Epithelial cell of proximal tubule (primary cell): ENCODE measurements at places on chromosomes 3 and 15.

- DNase-seq, result no peak
These were observed 12.1 kb downstream of the SLC24A5 start for GRCh38 chr15:48132874-48133273.

DNA sequence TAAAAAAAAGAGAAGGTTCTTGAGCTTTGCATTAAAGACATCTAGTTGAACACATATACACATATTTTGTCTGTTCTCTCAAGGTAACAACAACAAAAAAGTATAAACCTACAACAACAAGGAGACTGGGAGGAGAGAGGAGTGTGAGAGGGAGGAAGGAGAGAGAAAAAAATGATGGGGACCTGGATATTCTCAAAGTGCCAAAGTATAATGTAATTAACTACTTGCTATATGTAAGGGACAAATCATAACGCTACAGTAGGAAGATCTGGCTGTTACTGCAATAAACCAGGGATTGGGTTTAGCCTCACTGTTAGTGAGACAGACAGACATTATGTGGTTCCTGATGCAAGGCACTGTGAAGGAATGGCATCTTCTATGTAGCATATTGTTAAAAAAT is 14.2 kb upstream of the GABRR3 start:
- DNase-seq, result no peak

GRCh38 chr3:128556384-128556783 is 63.4 kb upstream of the GATA2 start:
- no peak for DNase-seq

DNA sequence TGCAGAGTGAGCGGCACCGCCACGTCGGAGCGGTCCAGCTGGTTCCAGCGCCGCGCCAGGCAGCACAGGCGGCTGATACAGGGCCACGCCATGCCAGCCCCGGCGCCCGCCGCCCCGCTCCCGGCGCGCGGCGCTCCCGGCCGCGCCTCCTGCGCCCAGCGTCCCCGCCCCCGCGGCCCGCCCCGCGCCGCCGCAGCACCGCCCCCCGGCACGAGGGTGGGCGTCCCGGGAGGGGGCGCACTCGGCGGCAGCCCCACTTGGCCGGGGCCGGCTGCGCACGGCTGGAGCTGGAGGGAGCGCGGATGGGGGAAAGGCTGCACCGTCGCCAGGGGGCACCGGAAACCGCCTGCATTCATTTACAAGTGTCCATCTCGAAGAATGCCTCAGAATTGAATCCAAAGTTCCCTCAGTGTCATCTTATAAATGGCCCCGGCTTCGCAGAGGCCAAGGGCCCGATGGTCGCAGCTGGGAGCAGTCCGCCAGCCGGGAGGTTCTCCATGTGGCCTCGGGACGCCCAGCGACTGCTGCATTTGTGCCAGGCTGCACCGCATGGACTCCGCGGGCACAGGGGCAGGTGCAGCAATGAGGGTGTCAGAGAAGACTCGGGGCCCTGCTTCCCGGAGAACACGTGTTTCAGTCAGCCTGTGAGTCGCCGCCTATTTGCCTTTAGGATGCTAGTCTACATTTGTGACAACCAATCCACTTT is at the start of gene MAP6D1:
Gene MAP6D1, minus strand, starts transcription at position 122 of the 706 bp plus-strand sequence. Its CDS starts 30 bp downstream, at position 92.
- no peak for DNase-seq

DNA sequence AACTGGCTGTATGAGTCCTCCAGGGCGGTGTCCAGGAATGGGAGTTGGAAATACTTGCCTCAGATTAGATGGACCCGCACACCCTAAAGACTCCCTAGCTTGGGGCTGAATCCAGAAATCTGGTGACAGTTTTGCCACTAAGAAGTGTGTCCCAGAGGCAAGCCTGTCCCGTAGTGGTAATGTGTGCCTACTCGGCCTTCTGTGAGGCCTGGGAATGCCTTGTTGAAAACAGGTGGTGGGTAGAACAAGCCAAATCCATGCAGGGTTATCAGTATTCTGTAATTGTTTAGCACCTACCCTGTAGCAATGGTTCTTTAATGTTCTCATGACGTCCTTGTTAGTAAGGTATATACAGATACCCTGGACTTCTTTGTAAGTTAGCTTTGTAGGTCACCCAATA is 1.6 kb downstream of the C3orf52 start:
- no peak for DNase-seq

DNA sequence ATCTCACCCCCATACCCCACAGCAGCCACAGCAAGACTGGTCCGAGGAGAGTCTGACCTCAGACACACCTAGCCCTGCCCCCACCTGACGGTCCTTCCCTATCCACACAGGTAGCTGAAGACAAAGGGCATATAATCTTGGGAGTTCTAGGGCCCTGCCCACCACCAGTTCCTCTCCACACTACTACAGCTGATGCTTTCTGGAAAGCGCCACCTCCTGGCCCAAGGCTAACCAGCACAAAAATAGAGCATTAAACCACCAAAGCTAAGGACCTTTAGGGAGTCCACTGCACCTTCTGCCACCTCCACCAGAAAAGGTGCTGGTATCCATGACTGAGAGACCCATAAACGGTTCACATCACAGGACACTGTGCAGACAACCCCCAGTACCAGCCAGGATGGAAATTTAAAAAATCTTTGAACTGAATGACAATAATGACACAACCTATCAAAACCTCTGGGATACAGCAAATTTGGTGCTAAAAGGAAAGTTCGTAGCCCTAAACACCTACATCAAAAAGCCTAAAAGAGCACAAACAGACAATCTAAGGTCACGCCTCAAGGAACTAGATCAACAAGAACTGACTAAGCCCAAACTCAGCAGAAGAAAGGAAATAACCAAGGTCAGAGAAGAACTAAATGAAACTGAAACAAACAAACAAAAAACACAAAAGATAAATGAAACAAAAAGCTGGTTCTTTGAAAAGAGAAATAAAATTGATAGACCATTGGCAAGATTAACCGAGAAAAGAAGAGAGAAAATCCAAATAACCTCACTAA is 122.1 kb upstream of the TPRG1 start:
- no peak for DNase-seq

- DNase-seq, result no peak
These were observed 6.0 kb downstream of the DIPK2A start for GRCh38 chr3:143977341-143978262.

- no peak for DNase-seq
These were observed 171.8 kb downstream of the EPHA6 start for GRCh38 chr3:96986241-96986640.

DNA sequence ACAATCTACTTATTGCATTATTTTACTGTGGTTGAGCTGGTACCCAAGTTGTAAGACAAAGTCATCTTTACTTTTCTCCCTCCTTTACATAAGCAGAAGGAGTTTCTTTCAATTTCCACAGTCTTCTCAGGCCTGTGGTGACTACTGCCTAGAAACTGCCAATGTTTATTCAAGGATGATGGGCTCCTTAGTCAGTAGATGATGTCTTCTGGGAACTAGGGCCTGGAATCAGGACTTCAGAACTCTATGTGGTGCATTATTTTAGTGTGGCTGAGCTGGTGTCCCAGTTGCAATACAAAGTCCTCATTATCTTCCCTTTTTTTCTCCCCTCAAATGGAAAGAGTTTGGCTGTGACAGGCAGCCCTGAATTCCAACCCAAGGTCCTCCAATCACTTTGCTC is 1762.5 kb downstream of the SI start:
- DNase-seq, result no peak

GRCh38 chr15:98812716-98813446 is 164.5 kb downstream of the IGF1R start:
- DNase-seq, result no peak

- DNase-seq, result no peak
These were observed 383 bp upstream of the EFCC1 start for GRCh38 chr3:129000742-129001100.

DNA sequence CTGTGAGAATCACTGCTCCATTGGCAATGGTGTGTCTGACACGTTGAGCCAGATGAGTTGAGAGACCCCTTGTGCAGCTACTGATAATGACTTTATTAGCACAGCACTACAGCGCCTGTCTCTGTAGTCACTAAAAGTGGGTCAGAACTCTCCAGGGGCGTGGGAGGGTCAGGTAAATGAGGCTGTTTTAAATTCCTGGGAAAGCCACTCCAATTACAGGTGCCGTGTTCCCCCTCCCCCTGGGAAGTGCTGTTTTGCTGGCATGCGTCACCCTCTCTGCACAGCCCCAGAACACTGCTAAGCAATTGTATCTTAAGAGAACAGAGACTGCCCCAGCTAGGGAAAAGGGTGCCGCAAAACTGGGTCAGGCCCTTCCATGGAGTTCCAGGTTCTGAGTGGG is 21.5 kb upstream of the CPNE9 start:
- no peak for DNase-seq

GRCh38 chr3:1103525-1103924 is 10.7 kb downstream of the CNTN6 start:
- DNase-seq, result no peak

GRCh38 chr15:25088261-25088790 is 133.5 kb downstream of the SNRPN start:
- no peak for DNase-seq

DNA sequence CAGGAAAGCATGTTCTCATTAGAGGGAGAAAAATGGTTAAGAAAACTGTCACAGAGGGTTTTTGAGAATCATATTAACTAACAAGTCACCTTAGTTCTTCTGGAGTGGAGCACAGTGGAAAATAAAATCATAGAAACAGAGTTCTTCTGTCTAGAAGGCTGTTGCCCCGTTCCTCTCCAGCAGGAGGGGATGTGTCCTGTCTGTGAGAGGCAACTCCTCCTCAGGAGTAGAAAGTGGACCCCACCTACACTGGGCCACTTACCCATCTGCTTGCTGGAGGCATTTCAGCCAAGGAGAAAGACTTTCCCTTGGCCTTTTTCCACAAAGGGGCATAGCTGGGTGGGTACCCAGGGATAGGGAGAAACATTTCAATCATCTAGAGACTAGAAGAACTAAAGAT is 106.6 kb downstream of the SSR3 start:
- no peak for DNase-seq

DNA sequence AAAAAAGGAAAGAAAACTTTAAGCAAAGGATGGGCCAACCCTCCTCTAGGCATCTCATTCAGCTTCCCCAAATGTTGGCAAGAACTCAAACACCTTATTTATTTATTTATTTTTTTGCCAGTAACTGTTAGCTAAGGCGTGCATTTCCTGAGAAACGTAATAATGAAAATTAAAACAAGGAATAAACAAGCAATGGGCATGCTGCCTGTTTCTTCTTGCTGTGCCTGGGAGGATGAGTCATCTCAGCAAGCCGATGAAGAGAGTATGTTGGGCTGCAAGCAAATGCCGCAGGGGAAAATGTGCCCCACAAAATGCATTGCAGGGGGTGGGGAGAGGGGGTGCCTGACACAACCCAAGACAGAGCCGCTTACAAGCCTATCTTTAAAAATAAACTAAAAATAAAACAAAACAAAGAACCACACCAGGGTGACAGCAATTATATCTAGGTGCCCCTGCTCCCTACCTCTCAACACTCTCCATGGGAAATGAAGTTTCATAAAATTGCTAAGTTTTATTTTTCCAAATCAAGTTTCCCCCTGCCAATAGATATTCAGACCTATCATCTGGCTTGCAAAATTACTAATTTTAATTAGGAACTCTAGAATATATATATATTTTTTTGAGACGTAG is 40.3 kb downstream of the EIF4E3 start:
- no peak for DNase-seq

DNA sequence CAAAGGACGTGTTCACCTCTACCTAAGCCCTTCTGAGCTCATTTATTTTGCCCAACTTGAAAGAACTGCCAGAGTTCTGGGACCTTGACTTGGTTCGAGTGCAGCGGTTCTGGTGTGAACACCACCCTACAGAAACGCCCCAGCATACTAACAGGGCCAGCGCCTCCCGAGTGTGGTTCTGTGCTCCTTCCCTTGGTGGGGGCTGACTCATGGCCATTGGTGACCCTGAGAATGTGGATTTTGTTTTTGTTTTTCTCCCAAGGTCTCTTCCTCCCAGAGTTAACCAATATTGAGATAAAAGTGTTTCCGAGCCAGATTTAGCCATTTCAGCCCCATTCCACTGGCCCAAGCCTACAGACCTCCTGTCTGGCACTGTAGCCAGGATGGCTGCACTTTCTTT is 27.9 kb downstream of the SEMA7A start:
- no peak for DNase-seq

- DNase-seq, result no peak
These were observed 163.8 kb upstream of the CTNNB1 start for GRCh38 chr3:41035456-41036022.

GRCh38 chr3:47577583-47578118 is 1.0 kb downstream of the CSPG5 start:
- no peak for DNase-seq

- no peak for DNase-seq
These were observed 579 bp upstream of the PLAAT1 start for GRCh38 chr3:193240436-193240849.

DNA sequence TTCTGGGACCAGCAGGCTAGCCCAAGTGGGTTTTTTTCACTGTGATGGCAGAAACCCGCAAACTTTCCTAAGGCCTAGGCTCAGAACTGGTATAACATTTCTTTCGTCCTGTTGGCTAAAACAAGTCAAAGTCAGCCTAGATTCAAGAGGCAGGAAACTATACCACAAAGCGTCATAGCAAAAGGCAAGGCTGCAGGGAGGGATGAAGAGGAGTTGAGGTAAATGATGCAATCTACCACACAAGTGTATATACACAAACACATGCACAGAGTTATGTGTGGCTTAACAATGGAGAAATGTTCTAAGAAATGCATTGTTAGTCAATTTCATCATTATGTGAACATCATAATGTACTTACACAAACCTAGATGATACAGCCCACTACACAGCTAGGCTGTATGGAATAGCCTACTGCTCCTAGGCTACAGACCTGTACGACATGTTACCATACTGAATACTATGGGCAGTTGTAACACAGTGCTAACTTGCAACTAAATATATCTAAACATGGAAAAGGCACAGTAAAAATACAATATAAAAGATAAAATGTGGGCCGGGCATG is 225.6 kb downstream of the TBL1XR1 start:
- DNase-seq, result no peak

GRCh38 chr3:97932387-97932801 is 39.8 kb downstream of the RIOX2 start:
- DNase-seq, result no peak

DNA sequence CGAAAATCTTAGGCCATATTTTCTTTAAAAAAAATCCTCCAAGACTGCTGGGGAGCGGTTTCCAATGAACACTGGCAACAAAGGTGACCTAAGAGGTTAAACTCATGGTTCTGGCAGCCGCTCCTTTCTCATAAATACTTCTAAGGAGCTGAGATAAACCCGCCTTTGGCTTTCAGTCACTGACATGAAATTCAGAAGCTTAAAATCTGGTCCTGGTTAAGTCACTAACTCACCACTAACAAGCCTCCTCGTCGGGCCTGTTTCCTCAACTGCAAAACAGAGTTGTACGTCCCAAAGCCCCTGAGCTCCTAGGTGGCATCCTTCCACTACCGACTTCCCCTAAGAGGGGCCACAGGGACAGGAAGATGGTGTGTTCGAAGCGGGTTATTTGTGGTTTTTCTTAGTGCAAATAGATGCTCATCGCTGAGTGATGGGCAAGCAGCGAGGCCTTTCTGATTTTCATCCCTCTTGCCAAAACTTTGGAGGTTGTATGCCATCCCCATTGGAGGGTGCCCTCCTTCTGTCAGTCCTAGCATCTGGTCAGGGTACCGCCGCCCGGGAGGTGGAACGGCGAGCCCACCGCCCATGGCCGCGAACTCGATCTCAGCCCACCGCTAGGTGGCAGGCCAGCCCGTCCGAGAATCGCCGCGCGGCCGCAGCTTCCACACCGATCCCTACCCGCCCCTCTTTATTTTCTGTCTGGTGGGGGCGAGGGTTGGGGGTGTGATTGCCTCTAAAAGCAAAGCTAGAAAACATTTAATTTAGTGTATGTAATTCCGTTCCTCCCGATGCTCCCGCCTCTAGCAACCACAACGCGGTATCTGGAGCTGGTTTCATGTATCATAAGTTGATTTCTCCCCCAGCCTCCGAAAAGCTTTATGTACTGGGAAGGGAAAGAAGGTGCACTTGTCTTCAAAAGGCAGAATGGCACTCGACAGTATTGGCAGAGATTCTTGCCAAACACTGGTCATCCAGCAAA is 4.6 kb downstream of the BCL6 start:
- DNase-seq, result no peak
